Caco-2 (cell line): ENCODE measurements at places on chromosomes 6 and 20. TPM values are rescaled to one million over a fixed set of nuclear protein-coding genes. Genes with fewer than 3 reads are reported as not detected.

GRCh38 chr6:24859132-24859531, 60.4 kb upstream of the ARMH2 start:
- H3K27me3 ChIP-seq = no peaks in the 10 kb centered on the region
- H3K4me3 ChIP-seq = no peak overlapping the region
- no peak for DNase-seq
- no peak overlapping the region for H3K27ac ChIP-seq

The TPD52L1 gene
- total RNA-seq = 60.1 and 83.9 TPM in 2 replicates

The CRISP2 gene
- not detected in 2 replicates for total RNA-seq

GRCh38 chr6:149458806-149459205, 26.0 kb downstream of the ZC3H12D start:
- H3K36me3 ChIP-seq = no peaks in the 10 kb centered on the region
- no peak overlapping the region for H3K27ac ChIP-seq
- DNase-seq = no peak
- no peak overlapping the region for H3K4me3 ChIP-seq
- H3K27me3 ChIP-seq = no peaks in the 10 kb centered on the region

GRCh38 chr6:169087443-169088041, 166.1 kb downstream of the THBS2 start:
- no peak for DNase-seq
- no peaks in the 10 kb centered on the region for H3K27me3 ChIP-seq
- no peak overlapping the region for H3K27ac ChIP-seq
- H3K4me3 ChIP-seq = no peak overlapping the region
- H3K36me3 ChIP-seq = no peaks in the 10 kb centered on the region

- DNase-seq = no peak
- H3K4me1 ChIP-seq = peaks cover 13% of the 10 kb centered on the region
- no peak overlapping the region for H3K4me3 ChIP-seq
- no peaks in the 10 kb centered on the region for H3K27me3 ChIP-seq
These were observed 107.1 kb downstream of the COL12A1 start for GRCh38 chr6:75098709-75099108.
